Ascending aorta (tissue), 2 donors: ENCODE measurements at places on chromosomes 12 and 14. TPM values are rescaled to one million over a fixed set of nuclear protein-coding genes. Genes with fewer than 3 reads are reported as not detected.
A peak's percentile ranks its signal among the peaks of the same experiment; 100 is the strongest.

GRCh38 chr14:75864352-75864751 is 117.4 kb downstream of the TGFB3 start:
- no peak for DNase-seq

- DNase-seq = no peak
These were observed 361.3 kb upstream of the TMTC1 start for GRCh38 chr12:30144777-30145683.

DNA sequence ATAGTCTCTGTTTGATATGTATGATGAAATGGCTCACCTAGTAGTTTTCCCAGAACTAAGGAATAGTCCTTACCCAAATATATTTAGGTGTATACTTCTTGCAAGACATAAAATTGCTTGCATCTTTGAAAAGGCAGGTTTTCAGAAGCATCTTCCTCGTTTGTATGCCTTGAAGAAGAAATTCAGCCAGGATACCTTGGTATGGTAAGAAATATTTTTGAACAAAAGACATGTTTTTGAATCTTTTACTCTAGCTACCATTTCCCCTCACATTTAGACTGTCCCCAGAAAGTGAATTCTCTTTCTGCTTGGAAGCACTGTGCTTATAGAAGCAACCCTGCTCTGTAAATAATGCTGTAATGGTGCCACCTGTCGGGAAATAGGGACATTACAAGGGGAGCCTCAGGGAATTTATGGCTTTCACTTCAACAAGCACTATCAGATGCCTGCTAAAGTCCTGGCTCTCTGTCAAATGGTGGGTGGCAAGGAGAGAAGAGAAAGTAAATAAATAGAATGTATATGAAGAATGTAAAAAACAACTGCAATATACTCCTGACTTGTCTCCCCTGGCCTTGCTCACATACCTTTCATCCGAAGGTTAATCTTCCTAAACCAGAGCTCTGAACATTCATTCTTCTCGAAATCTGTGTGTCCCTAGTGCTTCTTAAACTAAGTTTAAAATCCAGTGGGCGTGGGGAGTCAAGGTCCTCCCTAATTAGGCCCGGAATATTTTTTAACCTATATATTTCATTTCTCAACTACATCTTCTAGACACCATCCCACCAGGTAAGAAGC is 6.1 kb downstream of the CCDC184 start:
- DNase-seq = peak; percentile 85

GRCh38 chr14:55152052-55152753 is 23.2 kb downstream of the LGALS3 start:
- no peak for DNase-seq

- no peak for DNase-seq
These were observed 9.5 kb upstream of the CRADD start for GRCh38 chr12:93667672-93668071.

- DNase-seq = no peak
These were observed 12.8 kb downstream of the SCAF11 start for GRCh38 chr12:45977620-45978019.

Gene CAPZA3
- total RNA-seq = not detected

Gene RHEBL1
- not detected for total RNA-seq

Gene CLEC4A
- 28.8 TPM for total RNA-seq

Gene CLEC4D
- total RNA-seq = not detected
